ENCODE measurements at places on chromosomes 7 and 10.
A peak's percentile ranks its signal among the peaks of the same experiment; 100 is the strongest.

- DNase-seq: no peak
These were observed 272.4 kb downstream of the USP6NL start for GRCh38 chr10:11339013-11339412.

- DNase-seq: no peak
These were observed 83.1 kb downstream of the LRRN3 start for GRCh38 chr7:111173990-111174389.

- DNase-seq: no peak
These were observed 35.5 kb downstream of the GPR141 start for GRCh38 chr7:37719077-37719476.

DNA sequence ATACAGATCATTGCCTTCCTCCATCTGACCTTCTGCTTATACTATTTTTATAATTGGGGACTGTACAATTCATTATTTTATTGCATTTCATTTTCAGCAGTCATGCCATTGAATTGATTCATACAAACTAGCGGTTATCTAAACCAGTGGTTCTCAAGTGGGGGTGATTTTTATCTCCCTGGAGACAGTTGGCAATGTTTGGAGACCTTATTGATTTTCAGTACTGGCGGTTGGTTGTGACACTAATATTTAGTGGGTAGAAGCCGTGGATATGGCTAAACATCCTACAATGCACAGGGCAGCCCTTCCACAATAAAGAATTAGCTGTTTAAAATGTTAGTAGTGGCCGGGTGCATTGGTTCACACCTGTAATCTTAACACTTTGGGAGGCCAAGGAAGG lies 765.9 kb downstream of the LRMDA start:
- no peak for DNase-seq

GRCh38 chr10:66924674-66925345 lies 1.0 kb upstream of the LRRTM3 start:
- no peak for DNase-seq

GRCh38 chr10:15528859-15529239 lies 157.8 kb upstream of the FAM171A1 start:
- no peak for DNase-seq

DNA sequence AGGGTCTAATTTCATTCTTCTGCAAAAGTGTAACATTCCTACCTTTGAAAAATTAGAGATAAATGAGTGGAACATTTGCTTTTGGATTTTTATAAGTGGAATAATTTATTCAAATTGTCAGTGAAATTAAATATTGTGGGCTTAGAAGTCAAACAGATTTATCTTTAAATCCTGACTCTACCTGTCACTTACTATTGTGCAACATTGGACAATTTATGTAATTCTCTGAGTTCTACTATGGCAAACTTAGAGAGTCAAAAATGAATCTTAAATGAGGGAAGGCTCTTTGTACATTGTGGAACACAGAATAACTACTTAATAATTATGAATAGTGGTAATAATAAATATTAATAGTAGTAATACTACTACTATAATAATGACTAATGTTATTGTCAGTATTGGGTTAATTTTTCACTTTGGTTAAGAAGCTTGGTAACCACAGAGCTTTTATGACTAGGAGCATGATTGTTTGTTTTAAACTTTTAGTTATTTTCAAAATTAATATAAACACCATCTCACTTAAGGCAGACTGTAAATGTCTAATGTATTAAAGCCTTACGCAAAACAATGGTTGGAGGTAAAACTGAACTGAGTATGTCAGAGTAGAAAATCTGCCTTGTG lies 70.0 kb downstream of the PRKG1 start:
- no peak for DNase-seq

- no peak for DNase-seq
These were observed 2.4 kb downstream of the GATA3 start for GRCh38 chr10:8056871-8057331.

DNA sequence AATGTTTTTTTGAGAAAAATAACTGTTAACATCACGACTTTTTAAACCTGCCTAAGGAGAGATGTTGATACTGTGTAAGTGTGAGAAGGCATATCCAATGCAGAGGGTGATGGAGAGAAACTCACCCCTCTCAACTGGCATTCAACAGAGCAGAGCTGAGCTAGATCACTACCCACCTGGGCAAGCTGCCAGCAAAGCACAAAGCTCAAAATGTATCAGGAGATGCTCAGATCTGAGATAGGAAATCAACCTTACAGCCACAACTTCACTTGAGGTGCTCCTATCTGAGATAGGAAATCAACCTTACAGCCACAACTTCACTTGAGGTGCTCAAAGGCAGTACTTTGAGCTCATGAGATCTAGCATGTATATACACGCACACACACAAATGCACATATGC lies 151.5 kb upstream of the PDE1C start:
- DNase-seq: no peak

- DNase-seq: no peak
These were observed 38.8 kb upstream of the MYL10 start for GRCh38 chr7:101667920-101668319.

GRCh38 chr7:41037691-41038090 lies 665.2 kb downstream of the INHBA start:
- no peak for DNase-seq

DNA sequence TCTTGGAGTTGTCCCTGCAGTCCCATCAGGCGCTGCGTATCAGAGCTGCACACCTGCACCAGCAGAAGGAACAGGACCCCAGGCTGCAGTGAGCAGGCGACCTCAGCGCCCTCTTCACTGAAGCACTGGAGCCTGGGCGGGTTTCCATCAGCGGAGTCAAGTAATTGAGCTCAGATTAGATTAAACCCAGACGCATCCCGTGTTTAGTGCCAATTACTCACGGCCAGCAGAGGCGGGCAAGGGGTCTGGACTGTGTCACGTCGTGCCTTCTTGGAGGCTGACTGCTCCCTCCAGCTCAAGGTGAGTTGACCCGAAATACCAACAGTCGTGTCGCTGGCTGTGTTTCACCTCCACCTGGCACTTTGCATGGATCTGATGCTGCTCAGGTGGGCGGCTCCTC lies 123.6 kb downstream of the CXCL12 start:
- DNase-seq: no peak

- DNase-seq: no peak
These were observed 253.4 kb downstream of the WDR11 start for GRCh38 chr10:121104476-121105111.

DNA sequence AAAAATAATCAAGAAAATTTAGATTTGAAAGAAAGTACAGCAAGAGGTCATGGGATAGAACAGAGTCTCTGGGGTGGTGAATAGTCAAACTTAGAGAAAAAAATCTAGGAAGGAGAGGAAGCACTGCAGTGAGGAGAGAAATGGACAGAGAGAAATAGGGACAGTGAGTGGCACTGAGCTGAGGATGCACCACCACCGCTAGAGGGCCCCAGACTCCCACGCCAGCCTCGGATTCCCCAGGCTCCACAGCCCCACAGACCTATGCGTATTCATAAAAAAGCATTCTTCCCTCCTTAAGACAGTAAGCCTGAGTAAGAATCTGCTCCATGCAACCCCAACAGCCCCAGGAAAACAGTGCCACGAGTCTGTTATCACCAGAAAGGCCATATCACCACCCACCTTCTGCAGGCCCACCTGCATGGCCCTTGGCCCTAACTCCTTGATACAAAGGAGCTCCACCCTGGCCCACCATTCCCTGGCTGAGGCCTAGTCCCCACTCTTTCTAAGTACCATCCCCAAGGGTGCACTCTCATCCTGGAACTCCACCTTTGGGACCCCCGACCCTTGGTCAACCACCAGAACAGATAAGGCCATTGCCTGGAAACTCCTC lies 91.0 kb downstream of the ALOX5 start:
- peak; percentile 70 for DNase-seq

GRCh38 chr10:68153473-68154210 lies 44.4 kb downstream of the MYPN start:
- no peak for DNase-seq

- no peak for DNase-seq
These were observed 470.8 kb upstream of the ADARB2 start for GRCh38 chr10:2208106-2208505.

GRCh38 chr7:128167791-128168666 lies 73.0 kb upstream of the LEP start:
- DNase-seq: no peak

GRCh38 chr7:77338260-77338659 lies 77.9 kb downstream of the GSAP start:
- DNase-seq: no peak

DNA sequence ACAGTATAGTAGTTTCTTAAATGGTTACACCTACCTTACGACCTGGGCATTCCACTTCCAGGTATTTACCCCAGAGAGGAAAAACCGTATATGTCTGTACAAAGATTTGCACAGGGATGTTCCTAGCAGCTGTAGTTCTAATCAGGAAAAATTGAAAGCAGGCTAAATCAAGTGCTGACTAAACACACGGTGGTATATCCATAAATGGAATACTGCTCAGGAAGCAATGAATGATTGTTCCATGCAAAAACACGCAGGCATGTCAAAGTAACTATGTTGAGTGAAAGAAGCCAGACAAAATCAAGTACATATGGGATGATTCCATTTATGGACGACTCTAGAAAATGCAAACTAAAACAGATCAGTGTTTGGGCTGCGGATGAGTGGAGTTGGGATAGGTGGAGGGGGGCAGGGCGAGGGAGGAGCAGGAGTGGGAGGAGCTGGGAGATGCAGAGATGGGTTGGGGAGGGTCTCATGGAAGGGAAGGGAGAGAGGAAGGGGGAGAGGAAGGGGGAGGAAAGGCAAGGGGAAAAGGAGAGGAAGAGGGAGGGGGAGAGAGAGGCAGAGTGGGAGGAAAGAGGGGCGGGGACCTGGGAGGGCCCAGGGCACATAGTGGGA lies 484 bp upstream of the MSRB2 start:
- DNase-seq: no peak

- no peak for DNase-seq
These were observed 45.3 kb downstream of the CYP17A1 start for GRCh38 chr10:102791754-102792395.

- no peak for DNase-seq
These were observed 1.5 kb downstream of the IL6 start for GRCh38 chr7:22728401-22729029.

DNA sequence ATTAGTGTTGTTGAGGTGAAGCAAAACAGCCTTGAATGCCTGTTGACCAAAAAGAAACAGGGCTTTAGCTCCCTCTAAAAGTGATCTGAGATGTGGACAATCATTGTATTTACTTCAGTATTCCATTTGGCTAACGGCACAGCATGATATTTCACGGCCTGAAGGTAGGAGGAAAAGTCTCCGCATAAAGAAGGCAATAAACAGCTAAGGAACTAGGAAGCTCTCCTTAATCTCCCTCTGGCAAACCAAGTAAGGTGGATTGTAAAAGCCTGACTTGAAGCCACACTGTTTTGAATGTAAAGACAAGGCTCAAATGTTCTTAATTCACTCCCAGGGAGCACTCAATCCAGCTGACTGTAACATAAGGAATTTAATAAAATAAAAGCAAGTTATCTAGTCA lies 160.0 kb upstream of the ZNF804B start:
- no peak for DNase-seq

- no peak for DNase-seq
These were observed 354.6 kb downstream of the PHF14 start for GRCh38 chr7:11328309-11328708.

DNA sequence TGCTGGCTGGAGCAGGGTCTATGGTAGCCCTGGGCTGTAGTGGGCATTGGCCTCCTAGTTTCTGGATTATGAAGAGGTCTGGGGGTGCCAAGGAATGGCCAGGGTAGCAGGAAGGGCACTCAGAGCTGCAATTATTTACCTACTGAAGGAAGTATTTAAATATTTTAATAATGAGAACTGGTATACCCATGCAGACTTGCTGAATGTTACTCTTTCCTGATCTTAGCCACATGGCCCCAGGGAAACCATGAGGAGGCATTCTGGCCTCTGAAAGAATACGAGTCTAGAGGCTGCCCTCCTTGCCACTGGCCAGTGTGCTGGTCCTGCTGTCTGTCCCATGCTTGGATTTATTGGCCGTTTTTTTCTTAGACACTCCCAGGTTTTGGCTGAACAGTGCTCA lies 599.7 kb downstream of the LRMDA start:
- no peak for DNase-seq

GRCh38 chr7:42690794-42691639 lies 220.9 kb downstream of the C7orf25 start:
- DNase-seq: no peak
